ENCODE measurements at places on chromosomes 6 and 20. TPM values are rescaled to one million over a fixed set of nuclear protein-coding genes. Genes with fewer than 3 reads are reported as not detected.

The FKBP1C gene
- total RNA-seq = 0.69 TPM

The UBD gene
- not detected for total RNA-seq

The PXT1 gene
- not detected for total RNA-seq

The SRSF12 gene
- 45.0 TPM for total RNA-seq

The STMND1 gene
- 0.92 TPM for total RNA-seq

The SAPCD1 gene
- total RNA-seq = 2.1 TPM

The TFAP2B gene
- total RNA-seq = 0.46 TPM

The HLA-DMA gene
- 0.46 TPM for total RNA-seq

The GABRR1 gene
- total RNA-seq = 0.46 TPM

The KIAA1755 gene
- 1.8 TPM for total RNA-seq

The HINT3 gene
- 89.0 TPM for total RNA-seq

The PDCD2 gene
- total RNA-seq = 40.6 TPM

The GPR63 gene
- 14.3 TPM for total RNA-seq

The ADGRB3 gene
- total RNA-seq = 183 TPM

The SOBP gene
- 42.0 TPM for total RNA-seq

The COL21A1 gene
- total RNA-seq = 5.8 TPM

The CASS4 gene
- 0.69 TPM for total RNA-seq

The LBP gene
- not detected for total RNA-seq

The HLA-G gene
- not detected for total RNA-seq

The RBBP8NL gene
- not detected for total RNA-seq

The AGPAT4 gene
- 52.6 TPM for total RNA-seq

The TRIM31 gene
- not detected for total RNA-seq

The DUSP22 gene
- total RNA-seq = 30.2 TPM

The RAET1L gene
- total RNA-seq = 0.23 TPM

The SUN5 gene
- total RNA-seq = not detected

The GPX5 gene
- total RNA-seq = not detected

The DPPA5 gene
- not detected for total RNA-seq

The SLC25A27 gene
- total RNA-seq = 32.1 TPM

The TUBB1 gene
- total RNA-seq = 0.92 TPM

The BRPF3 gene
- 20.8 TPM for total RNA-seq

The KCNB1 gene
- total RNA-seq = 14.8 TPM

The DOK5 gene
- 26.8 TPM for total RNA-seq

The INSM1 gene
- total RNA-seq = 8.8 TPM

The CYB5R4 gene
- total RNA-seq = 7.4 TPM

The TP53INP2 gene
- 8.5 TPM for total RNA-seq

The DSP gene
- total RNA-seq = 6.2 TPM

All from diencephalon (tissue), 1 donor.